ENCODE measurements at places on chromosomes 5 and 9. TPM values are rescaled to one million over a fixed set of nuclear protein-coding genes. Genes with fewer than 3 reads are reported as not detected.
A peak's percentile ranks its signal among the peaks of the same experiment; 100 is the strongest.

PSAT1 gene
- 145 TPM for total RNA-seq

GCNT4 gene
- total RNA-seq: 2.1 TPM

CEMIP2 gene
- 34.1 TPM for total RNA-seq

EIF4EBP3 gene
- 17.3 TPM for total RNA-seq

DNA sequence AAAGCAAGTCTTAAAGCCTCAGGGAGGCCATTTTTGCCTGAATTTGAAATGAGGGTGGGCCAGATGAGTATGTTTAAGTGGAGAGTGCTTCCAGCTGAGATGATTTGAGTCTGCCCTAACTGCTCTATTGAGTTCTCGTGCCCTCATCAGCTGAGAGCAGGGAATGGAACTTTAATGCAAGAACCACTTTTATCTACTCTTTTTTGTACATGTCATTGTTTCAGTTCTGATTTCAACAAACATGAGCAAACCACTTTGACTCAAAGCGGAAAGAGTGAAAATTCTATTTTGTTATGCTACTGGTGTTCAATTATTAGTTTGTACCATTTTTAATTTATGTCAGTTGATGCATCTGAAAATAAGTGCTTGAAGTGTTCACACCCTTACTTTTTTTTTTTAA lies 35.8 kb downstream of the DCAF10 start:
- DNase-seq: peak; percentile 31

DNA sequence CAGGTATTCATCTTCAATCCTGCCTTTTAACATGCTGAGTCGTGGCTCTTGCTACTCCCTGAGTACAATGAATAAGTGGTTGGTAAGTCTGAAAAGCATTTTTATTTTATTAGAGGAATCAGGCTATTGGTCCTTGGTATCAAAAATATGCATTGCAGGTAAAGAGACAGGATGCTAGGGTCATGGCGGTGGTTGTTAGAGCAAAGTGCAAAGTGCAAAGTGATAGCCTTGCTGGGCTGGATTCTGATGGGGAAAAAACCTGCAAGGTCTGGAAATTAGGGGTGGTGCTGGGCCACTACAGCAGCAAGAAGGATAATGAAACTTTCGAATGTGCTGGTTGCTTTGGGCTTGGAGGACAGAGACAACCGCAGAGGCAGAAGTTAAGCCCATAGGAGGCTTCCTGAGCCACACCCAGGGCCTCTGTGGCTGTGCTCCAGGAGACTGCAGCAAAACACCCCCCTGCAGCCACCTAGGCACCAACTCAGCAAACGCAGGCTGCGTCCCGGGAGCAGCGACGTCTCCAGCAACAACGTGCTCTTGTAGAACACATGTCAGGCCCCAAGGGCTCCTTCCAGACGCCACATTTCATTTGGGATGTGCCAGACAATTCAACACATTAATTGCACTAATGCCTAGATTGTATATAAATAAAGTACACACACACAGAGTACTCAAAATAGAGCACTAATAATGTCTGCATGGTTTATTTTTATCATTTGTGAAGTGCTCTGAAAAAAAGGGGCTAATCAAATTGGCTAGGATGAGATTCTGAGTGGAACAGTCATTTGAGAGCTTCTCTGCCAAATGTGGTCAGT lies 149.8 kb upstream of the RAPGEF1 start:
- DNase-seq: no peak

DNA sequence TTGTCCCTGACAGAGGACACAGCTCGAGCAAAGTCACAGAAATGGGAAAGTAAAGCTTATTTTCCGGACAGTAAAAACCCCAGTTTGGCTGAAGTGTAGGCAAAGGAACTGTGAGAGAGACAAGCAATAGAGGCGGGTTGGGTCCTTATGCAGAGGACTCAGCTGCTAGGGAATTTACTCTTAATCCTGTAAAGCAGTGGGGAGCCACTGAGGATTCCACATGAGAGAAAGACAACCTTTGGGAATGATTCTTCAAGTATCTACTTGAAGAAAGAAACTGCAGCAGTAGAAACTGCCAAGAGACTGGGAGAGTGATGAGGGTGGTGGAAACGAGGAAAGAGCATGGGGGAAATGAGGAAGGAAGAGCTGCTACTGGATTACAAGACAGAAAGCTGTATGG lies 20.2 kb downstream of the ASTN2 start:
- no peak for DNase-seq

DNA sequence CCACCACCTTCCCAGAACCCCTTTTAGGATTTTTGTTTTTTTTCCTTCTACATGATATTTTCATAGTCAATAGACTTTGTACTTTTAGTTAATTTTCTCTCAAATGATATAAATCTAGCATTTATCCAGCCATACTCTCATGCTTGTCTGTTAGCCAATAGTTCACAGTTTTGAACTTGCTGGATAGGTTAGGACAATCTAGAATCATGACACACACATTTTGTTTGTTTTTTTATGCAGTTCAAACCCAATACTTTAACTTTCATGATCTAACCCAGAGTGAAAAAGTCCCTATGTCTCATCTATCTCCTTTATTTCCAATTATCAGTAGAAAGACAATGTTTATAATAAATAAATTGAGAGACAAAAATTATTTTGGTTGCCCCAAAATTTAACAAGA lies 509.7 kb upstream of the DMAC1 start:
- no peak for DNase-seq

- DNase-seq: no peak
Measured at GRCh38 chr9:86281593-86282076, 703 bp downstream of the ISCA1 start.

GRCh38 chr9:16406526-16407225 lies 463.8 kb downstream of the BNC2 start:
- no peak for DNase-seq

GRCh38 chr9:131585375-131585774 lies 40.1 kb downstream of the PRRT1B start:
- peak; percentile 69 for DNase-seq

GRCh38 chr5:123936548-123936947 lies 424.6 kb downstream of the CSNK1G3 start:
- no peak for DNase-seq

DNA sequence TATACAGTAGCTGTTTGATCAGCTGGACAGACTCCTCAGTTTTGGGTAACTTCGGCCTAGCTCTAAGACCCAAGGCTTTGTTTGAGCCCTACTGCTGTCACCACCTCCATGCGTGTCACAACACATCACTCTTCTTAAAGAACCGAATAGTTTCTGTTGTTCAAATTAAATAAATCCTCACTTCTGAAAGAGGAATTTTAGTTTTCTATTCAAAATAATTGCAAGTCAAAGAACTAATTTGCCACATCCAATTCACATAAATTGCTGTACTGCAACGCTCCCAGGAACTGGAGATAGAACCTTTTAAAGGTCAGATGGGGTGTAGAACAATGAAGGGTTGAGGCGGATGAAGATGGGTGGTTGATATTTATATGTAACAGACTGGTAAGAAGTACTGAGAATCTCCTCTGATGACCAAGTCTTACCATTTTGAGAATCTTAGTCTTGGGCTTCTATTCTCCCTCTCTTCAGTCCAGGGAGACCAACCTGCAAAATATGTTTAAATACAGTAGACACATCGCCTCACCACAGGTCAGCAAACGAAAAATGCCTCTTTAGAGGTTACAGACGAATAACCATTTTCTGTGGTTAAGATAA lies 1.6 kb downstream of the NREP start:
- no peak for DNase-seq

DNA sequence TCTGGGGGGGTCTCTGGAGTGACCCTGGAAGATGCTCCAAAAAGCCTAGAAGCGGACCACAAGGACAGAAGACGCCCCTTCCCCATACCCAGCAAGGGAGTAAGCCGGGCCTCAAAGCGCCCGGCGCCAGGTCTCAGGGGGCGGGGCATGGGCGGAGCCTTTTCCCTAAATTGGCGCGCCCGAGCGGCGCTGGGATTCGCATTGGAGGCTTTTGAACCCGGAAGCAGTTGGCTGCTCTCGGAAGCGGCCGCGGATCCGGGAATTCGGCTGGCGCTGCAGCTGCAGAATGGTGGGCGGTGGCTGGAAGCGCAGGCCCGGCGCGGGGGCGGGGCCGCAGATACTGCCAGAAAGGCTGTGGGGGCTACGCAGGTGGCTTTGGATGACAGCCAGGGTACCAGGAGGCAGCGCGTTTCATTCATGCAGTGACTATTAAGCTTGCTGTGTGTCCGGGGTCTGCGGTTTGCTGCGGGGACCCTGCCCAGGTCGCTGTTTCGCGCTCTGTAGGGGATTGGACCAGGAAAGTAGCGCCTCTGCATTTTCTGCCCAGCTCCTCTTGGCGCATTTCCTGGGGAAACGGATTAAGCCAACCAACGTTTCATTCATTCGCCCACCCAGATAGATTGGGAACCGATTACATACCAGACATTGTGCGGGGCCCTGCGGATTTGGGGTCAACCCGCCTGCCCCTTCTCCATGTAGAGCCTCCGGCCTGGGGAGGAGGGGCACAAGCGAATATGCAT lies 83.0 kb upstream of the FREM1 start:
- DNase-seq: peak; percentile 69

- peak; percentile 46 for DNase-seq
Measured at GRCh38 chr5:58925627-58926540, 343.0 kb downstream of the RAB3C start.

GRCh38 chr9:130034570-130034969 lies 8.4 kb downstream of the FNBP1 start:
- peak; percentile 62 for DNase-seq

GRCh38 chr5:33592245-33592644 lies 151.5 kb downstream of the TARS1 start:
- no peak for DNase-seq

DNA sequence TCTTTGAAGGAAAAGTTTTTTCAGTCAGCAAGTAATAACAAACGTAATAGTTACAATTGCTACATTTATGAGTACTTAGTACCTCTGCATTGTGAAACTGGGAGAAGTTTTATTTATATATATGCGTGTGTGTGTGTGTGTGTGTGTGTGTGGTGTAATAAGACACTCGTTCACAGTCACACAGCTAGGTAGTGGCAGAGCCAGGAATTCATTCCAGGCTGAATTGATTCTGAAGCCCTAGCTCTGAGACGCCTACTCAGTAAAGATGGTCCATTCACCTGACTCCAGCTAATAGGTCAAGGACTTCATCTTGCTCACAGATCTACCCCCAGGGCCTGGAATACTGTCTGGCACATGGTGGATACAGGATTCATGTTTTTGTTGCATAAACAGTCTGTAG lies 13.6 kb upstream of the CAST start:
- DNase-seq: no peak

DNA sequence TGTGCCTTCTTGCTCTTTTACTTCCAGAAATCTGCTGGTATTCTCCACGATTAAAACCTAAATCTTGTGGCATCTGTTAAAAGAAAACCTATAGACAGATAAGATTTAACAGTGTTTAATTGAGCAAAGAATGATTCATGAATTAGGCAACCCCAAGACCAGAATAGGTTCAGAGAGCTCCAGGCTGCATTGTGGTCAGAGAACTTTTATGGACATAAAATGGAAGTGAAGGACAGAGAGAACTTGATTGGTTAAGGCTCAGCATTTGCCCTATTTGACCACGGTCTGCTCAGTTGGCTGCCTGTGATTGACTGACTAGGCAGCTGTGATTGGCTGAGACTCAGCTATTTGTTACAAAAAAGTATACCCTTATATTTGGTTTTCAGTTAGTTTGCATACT lies 10.4 kb upstream of the SLC36A2 start:
- no peak for DNase-seq

DNA sequence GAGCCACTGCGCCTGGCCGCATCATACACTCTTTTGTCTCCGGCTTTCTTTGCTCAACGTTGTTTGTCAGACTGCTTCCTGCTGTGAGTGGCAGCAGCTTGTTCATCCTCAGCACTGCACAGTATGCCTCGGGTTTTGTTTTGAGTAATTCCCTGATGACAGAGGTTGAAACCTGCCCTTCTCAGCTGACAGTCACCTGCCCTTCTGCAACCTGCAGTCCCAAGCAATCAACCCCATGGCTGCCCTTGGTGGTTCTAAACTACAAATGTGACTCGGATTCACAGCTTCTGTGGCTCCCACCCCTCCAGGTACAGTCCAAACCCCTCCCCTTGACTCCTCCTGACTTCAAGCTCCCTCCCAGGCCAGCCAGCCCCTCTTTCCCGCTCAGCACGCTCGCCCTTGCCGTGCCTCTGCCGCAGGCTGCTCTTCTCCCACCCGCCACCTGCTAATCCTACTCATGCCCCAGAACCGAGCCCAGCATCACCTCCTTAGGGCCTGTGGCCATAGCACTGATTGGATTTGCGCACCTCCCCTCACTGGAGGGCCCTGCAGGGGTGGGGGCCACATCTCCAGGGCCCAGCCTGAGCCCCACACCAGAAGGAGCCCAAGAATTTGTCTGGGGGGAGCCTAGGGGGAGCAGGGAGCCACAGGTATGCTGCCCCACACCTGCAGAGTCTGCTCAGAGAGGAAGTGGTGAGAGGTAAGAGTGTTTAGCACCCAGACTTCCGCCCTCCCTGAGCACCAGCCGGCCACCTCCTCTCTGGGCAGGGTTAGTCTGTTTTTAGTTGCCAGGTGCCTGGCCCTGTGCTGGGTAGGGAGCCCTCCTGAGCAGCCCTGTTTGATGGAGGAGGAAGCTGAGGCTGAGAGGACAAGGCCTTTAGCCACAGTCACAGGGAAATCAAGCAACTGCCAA lies 10.1 kb downstream of the EEIG1 start:
- DNase-seq: peak; percentile 87

DNA sequence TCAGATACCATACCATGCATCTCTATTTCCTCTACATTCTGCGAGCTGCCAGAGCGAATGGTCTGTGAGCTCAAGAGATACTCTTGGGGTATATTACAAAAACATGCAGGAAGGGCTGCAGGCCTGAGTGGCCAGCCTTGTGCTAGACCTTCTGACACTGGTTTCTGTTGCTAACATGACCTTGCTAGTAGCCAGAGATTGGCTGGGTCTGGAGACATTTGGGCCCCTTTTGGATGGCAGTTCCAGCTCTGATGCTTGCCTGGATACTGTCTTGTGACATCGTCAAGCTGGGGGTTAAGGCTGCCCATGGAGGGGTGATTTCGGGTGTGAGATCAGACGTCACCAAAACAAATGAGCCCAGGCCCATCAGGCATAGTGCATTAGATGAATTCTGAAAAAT lies 56.1 kb upstream of the FSTL4 start:
- no peak for DNase-seq

GRCh38 chr5:86008704-86009103 lies 609.0 kb upstream of the COX7C start:
- DNase-seq: no peak

DNA sequence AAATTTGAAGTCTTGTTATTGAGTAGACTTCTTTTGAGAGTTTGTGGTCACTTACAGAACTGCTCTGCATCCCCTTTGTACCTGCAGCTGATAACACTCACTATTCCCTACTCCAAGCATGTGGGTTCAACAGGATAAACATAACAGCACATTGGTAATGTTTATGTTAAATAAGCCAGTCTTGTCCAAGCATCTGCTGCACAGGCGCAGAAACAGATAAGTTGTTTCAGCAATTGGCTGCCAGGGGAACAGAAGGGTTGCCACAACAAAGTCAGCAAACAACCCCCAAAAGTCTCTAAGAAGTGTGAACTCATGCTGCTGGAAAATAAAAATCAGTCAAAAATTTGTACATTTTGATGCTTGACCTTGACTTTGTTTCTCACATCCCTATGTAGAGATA lies 174.6 kb downstream of the GDNF start:
- no peak for DNase-seq

DNA sequence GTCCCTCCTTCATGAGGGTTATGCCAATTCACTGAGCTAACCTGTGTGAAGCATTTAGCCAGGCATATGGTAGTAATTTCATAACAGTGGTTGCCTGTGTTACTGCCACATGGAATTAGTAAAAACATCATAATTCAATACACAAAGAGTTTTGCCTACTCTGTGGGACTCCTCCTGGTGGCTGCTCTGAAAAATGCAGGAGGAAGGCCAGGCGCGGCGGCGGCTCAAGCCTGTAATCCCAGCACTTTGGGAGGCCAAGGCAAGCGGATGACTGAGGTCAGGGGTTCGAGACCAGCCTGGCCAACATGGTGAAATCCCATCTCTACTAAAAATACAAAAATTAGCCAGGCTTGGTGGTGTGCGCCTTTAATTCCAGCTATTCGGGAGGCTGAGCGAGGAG lies 547.3 kb downstream of the CDK5RAP2 start:
- peak; percentile 4 for DNase-seq
